ENCODE measurements at places on chromosomes 16 and 17. TPM values are rescaled to one million over a fixed set of nuclear protein-coding genes. Genes with fewer than 3 reads are reported as not detected.

The TEKT5 gene
- not detected for total RNA-seq

The CD7 gene
- 0.37 TPM for total RNA-seq

The CSH1 gene
- total RNA-seq: not detected

The CD300E gene
- total RNA-seq: not detected

The IRX5 gene
- total RNA-seq: 27.7 TPM

The NGFR gene
- total RNA-seq: 1.6 TPM

The C1QTNF8 gene
- total RNA-seq: not detected

The ITGAL gene
- not detected for total RNA-seq

Measured in Caco-2 (cell line).